ENCODE measurements at places on chromosomes 3 and 15. TPM values are rescaled to one million over a fixed set of nuclear protein-coding genes. Genes with fewer than 3 reads are reported as not detected.

The TM4SF18 gene
- not detected for total RNA-seq

The IL17RE gene
- total RNA-seq: 1.2 TPM

The TRIM71 gene
- 0.14 TPM for total RNA-seq

The KLF15 gene
- total RNA-seq: 0.42 TPM

The HIGD1A gene
- 85.3 TPM for total RNA-seq

The SLC12A1 gene
- total RNA-seq: not detected

The SCG5 gene
- 0.60 TPM for total RNA-seq

The COL6A5 gene
- not detected for total RNA-seq

The ISL2 gene
- total RNA-seq: 0.22 TPM

The CCR3 gene
- total RNA-seq: not detected

The CCDC54 gene
- not detected for total RNA-seq

The TMCC1 gene
- 15.2 TPM for total RNA-seq

The SNX22 gene
- 0.42 TPM for total RNA-seq

DNA sequence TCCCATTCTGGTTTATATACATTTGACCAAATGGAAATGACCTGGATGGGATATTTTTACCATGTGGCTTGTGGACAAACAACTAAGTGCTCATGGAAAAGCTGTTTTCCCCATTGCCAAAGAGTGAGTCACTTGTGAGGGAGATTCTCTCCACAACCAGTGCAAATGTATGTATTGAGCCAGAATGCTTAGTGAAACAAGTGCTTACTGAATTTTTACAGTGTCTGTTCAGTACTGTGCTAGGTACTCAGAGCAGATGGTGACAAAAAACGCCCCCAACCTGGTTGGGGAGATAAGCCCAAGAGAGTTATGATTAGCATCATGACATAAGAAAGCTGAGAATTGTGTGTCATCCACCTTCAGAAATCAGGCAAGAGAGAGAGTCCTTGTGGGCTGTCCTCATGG lies 2.3 kb downstream of the CHP1 start:
- no peak overlapping the region for H3K27ac ChIP-seq
- H3K4me1 ChIP-seq: peaks cover 23% of the 10 kb centered on the region
- no peaks in the 10 kb centered on the region for H3K36me3 ChIP-seq
- no peaks in the 10 kb centered on the region for H3K27me3 ChIP-seq
- no peak overlapping the region for H3K4me3 ChIP-seq

- DNase-seq: no peak
- H3K4me1 ChIP-seq: peaks cover 17% of the 10 kb centered on the region
- H3K36me3 ChIP-seq: no peaks in the 10 kb centered on the region
Observed at GRCh38 chr3:155745795-155746550, 1.1 kb upstream of the PLCH1 start.

DNA sequence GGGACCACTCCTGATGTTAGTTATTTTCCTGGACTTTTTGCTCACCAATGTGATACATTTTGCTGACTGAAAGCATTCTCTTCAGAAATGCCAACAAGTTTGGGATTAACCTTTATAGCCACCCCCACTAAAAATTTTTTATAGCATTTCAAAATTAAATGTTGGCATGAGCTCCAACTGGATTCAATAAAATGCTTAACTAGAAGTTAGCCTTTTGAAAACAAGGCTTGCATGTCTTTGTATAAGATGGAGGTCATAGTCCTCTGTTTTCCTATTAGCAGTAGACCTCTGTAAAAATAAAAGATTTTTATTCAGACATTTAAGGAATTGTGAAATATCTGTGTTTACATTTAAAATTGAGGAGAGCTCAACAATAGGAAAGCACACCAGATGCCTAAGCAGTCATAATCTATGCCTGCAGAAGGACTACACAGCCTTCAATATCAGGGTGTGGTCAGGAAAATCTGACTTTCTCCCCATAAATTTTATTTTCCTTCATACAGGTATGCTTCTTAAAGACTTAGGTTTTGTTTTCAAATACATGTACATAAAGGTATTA lies 87.2 kb downstream of the DNAJC13 start:
- H3K27ac ChIP-seq: no peak overlapping the region
- H3K36me3 ChIP-seq: peaks cover 27% of the 10 kb centered on the region
- H3K4me3 ChIP-seq: no peak overlapping the region
- no peak for DNase-seq

DNA sequence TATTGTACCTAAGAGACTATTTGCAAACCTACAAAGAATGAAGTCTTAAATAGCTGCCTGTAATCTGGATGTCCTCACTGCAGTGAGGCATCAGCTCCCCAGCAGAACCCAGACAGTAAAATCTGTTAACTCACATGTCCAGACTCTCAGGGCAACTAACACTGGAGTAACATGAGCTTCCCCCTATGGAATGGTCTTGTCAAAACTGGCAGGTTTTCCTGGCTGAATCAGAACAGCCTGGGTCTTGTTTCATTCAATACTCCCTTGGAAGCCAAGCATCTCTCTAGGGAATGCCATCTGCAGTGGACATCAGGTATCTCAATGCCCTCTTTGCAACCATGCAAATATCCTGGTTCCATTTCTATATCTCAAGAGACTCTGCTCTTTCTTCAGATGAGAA lies 24.4 kb downstream of the PTPN9 start:
- no peak overlapping the region for H3K4me3 ChIP-seq
- H3K27ac ChIP-seq: no peak overlapping the region
- peaks cover 4% of the 10 kb centered on the region for H3K36me3 ChIP-seq
- no peak for DNase-seq
- peaks cover 11% of the 10 kb centered on the region for H3K4me1 ChIP-seq
- no peaks in the 10 kb centered on the region for H3K27me3 ChIP-seq

- no peak overlapping the region for H3K4me3 ChIP-seq
- H3K27ac ChIP-seq: peak overlapping the region; percentile 4
Observed at GRCh38 chr3:120693439-120694171, 11.6 kb upstream of the HGD start.

DNA sequence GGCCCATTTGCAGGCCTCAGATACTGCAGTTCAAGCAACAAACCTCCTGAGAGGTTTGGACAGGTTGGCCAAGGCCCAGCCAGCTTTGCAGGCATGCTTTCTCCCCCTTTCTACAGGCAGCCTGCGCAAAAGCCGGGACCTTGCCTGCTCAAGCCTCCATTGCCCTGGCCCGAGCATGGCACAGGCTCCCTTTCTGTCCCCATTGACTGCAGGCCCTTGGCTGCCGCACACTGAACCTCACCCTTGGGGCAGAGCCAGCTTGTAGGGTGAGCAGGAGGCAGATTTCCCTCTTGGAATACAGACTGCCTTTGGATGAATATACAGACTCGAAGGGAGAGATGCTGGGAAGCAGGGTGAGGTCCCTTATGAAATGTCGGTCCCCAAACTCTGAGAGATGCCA lies 461.7 kb upstream of the PROK2 start:
- peaks cover 2% of the 10 kb centered on the region for H3K4me1 ChIP-seq
- H3K4me3 ChIP-seq: no peak overlapping the region
- H3K27ac ChIP-seq: no peak overlapping the region
- no peaks in the 10 kb centered on the region for H3K36me3 ChIP-seq

GRCh38 chr15:99502182-99502581 lies 63.6 kb upstream of the MEF2A start:
- H3K4me1 ChIP-seq: peaks cover 50% of the 10 kb centered on the region
- H3K36me3 ChIP-seq: peaks cover 4% of the 10 kb centered on the region
- no peaks in the 10 kb centered on the region for H3K27me3 ChIP-seq
- DNase-seq: peak; percentile 68
- no peak overlapping the region for H3K27ac ChIP-seq
- no peak overlapping the region for H3K4me3 ChIP-seq

- no peak overlapping the region for H3K27ac ChIP-seq
- DNase-seq: no peak
- no peak overlapping the region for H3K4me3 ChIP-seq
- peaks cover 13% of the 10 kb centered on the region for H3K27me3 ChIP-seq
- H3K36me3 ChIP-seq: no peaks in the 10 kb centered on the region
Observed at GRCh38 chr3:12115849-12116248, 42.9 kb downstream of the TIMP4 start.

DNA sequence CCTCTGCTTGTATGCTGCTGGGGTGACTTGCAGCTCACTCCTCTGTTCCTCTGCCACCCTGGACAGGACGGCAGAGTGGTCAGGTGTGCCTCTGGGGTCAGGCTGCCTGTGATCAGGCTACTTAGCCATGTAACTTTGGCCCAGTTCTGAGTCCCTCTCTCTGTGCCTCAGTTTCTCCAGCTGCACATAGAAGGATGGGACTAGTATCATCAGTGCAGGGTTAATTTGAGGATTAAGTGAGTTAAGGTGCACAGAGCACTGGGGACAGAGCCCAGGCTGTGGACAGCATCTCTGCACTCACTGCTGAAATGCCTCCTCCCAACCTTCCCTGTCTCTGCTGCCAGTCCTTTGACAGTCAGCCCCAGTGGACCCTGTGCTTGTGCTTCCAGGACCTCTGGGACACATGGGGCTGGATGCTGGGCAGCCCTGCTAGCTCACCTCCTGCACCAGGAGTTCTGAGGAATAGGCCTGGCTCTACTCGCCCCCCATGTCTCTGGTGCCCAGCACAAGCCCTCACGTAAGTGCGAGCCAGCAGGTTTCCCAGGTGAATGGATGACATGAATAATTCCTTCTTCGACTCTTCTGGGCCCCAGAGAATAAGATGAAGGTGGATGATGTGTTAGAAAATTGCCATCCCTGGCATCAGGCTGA lies 19.3 kb upstream of the PRR23E start:
- no peak overlapping the region for H3K27ac ChIP-seq
- H3K36me3 ChIP-seq: no peaks in the 10 kb centered on the region
- H3K4me1 ChIP-seq: no peaks in the 10 kb centered on the region
- DNase-seq: no peak
- H3K27me3 ChIP-seq: peaks cover 19% of the 10 kb centered on the region

- H3K4me1 ChIP-seq: no peaks in the 10 kb centered on the region
- H3K27ac ChIP-seq: no peak overlapping the region
- DNase-seq: no peak
- peaks cover 3% of the 10 kb centered on the region for H3K36me3 ChIP-seq
- H3K27me3 ChIP-seq: no peaks in the 10 kb centered on the region
- no peak overlapping the region for H3K4me3 ChIP-seq
Observed at GRCh38 chr3:27556887-27557286, 72.7 kb upstream of the SLC4A7 start.

DNA sequence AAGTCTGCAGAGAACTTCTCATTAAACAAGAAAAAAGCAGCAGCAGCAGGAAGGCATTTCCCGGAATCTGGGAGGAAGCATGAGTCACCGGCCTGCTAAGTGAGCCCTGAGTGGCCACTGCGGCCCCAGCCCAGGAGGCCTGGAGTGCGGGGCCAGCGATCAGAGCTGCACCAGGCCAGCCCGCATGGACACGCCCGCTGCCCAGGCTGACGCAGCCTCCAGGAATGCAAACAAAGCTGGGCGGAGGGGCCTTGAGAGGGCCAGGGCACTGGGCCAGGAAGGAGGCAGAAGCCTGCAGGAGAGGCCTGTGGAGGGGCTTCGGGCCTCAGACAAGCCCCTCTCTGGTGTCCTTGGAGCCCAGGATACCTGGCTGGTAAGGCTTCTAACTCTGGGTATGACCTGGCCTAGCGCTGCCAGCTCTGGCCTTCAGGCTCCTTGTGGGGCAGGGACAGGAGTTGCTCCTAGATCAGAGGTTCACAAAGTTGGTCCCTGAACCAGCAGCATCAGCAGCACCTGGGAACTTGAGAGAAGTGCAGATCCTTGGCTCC lies 101.2 kb downstream of the SMAD6 start:
- no peak overlapping the region for H3K4me3 ChIP-seq
- H3K27me3 ChIP-seq: no peaks in the 10 kb centered on the region
- DNase-seq: no peak
- H3K4me1 ChIP-seq: no peaks in the 10 kb centered on the region
- no peaks in the 10 kb centered on the region for H3K36me3 ChIP-seq
- H3K27ac ChIP-seq: no peak overlapping the region

DNA sequence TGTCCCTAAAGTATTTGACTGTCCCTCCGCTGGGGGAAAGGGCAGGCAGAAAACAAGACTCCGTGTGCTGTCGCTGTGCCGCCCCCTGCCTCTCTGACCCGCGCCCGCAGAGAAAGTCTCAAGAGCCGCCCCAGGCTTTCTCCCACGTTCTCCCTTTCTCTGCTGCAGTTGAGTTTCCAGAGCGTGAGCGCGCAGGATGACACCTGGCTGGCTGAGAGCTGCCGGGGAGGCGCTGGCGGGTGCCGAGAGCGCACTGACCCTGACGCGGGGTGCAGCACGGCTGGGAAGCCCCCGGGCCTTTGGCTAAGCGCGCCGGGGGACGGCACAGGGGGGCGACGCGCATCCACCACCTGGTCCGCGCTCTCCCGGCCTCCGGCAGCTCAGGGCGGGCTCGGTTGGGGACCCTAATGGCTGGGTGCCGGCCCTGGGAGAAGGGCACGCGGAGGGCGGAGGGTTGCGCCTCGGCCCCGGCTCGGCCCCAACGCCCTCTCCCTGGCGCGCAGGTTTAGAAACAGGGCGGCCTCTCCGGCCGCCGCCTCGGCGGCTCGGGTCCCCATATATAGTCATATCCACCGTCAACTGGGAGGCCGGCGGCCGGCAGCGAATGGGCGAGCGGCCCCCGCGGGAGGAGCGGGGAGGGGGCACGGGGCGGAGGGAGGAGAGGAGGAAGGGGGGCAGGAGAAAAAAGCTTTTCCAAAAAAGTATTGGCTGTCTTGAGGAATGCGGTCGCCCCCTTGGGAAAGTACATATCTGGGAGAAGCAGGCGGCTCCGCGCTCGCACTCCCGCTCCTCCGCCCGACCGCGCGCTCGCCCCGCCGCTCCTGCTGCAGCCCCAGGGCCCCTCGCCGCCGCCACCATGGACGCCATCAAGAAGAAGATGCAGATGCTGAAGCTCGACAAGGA lies at the start of gene TPM1:
Gene TPM1 (plus strand): TSS at position 774 of the 903 bp plus-strand sequence. CDS start 83 bp downstream, at position 857.
- no peaks in the 10 kb centered on the region for H3K36me3 ChIP-seq
- DNase-seq: peak; percentile 16
- peaks cover 65% of the 10 kb centered on the region for H3K27me3 ChIP-seq
- peak within 1 kb of the TSS; percentile 69 for H3K4me3 ChIP-seq
- no peak within 1 kb of the TSS for H3K27ac ChIP-seq

DNA sequence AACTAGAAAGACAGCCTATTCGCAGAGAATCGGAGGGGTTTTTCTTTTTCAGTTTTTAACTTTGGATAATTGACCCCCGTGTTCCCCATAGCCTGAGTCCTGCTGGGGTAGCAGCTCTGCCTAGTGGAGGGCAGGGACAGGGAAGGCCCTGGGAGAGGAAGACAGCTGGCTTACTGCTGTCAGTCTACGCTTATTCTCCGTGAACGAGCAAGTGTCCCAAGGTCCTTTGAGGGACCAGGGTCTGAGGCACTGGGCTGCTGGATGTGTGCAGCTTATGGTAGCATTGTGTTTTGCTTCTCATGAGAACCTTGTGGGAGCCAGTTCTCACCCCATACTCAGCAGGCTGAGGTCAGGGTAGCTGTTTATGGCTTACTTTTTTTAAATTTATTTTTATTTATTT lies 3.0 kb downstream of the LIMD1 start:
- peaks cover 64% of the 10 kb centered on the region for H3K4me1 ChIP-seq
- H3K27me3 ChIP-seq: no peaks in the 10 kb centered on the region
- H3K36me3 ChIP-seq: peaks cover 37% of the 10 kb centered on the region

DNA sequence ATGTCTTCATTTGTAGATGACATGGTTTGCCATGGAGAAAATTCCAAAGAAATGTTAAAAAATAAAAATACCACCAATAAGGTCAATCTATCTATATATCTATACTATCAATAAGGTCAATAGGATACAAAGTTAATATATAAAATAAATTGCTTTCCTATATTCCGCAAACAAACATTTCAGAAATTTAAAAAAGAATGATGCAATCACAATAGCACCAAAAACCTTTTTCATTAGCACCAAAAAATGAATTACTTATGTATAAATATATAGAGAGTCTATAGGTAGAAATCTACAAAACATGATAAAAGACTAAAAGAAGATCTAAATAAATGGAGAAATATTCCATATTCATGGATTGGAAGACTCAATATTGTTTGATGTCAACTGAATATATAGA lies 22.8 kb upstream of the GOLGA8A start:
- H3K27me3 ChIP-seq: peaks cover 24% of the 10 kb centered on the region
- no peak for DNase-seq
- no peaks in the 10 kb centered on the region for H3K36me3 ChIP-seq
- H3K27ac ChIP-seq: no peak overlapping the region
- H3K4me1 ChIP-seq: no peaks in the 10 kb centered on the region

Measured in activated naive CD8-positive, alpha-beta T cell treated with anti-CD3 and anti-CD28 coated beads for 36 hours (primary cell).